ENCODE measurements at places on chromosomes 2 and 18.
A peak's percentile ranks its signal among the peaks of the same experiment; 100 is the strongest.

- peak; percentile 69 for DNase-seq
These were observed at the start of gene PSTPIP2 for GRCh38 chr18:46071653-46072375. Gene PSTPIP2, minus strand, starts transcription at chr18:46072260. Its CDS starts 72 bp downstream, at chr18:46072188.

GRCh38 chr18:68234131-68234530 is 480.8 kb downstream of the TMX3 start:
- no peak for DNase-seq

- peak; percentile 72 for DNase-seq
These were observed 74.8 kb upstream of the COL5A2 start for GRCh38 chr2:189254268-189254883.

- no peak for DNase-seq
These were observed 84.9 kb downstream of the BCL11A start for GRCh38 chr2:60468382-60469085.

DNA sequence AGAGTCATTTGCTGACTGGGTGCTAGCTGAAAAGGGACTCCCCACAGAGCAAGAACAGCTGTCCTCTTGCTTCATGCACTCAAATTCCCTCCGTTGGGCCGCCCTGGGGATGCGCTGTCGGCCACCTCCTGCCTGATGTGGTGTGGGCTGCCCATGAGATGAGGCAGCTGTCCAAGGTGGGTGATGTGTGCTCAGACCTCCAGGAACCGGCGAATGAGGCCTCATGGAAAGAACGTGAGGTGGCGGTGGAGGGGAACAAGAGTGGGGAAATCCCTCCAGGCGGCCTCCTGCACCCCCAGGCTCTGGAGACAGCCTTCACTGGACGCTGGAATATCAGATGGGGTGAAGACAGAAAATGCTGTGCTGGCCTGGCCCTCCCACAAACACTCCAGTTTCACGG is 79.8 kb downstream of the LONRF2 start:
- no peak for DNase-seq

- DNase-seq = no peak
These were observed 333.0 kb downstream of the RPRM start for GRCh38 chr2:153145470-153145978.

DNA sequence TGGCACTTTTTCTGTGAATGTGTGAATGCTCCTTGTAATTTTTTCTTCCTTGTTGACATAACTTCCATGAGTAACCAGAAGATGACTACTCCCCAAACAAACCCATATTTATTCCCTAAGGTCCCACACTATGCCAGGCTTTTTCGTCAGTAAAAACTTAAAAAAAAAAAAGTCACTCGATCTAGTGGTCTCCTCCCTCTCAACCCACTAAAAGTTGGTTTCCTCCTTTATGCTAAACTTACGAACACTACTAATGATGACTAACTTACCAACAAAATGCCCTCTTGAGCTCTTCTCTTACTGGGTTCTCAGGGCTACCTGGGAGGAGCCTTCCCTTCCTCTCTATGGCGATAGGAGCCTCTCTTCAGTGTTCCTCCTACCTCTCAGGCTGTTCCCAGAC is 18.2 kb downstream of the ACVR1 start:
- no peak for DNase-seq

DNA sequence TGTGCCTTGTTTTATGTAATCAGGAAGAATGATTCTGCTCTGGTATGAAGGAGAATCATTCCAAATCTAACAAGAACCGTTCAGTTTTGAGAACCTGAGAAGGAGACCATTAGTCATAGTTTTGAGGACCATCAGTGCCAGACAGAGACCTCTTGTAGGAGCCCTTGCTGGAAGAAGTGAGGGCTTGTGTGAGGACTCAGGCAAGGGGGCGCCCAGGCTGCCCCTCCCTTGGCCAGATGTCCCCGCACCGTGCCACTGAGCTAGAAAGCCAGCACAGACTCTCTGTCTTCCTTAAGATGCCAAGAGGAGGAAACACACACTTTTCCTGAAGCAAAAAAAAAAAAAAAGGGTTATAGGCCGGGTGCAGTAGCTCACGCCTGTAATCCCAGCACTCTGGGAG is 55.7 kb upstream of the SLC39A10 start:
- no peak for DNase-seq

GRCh38 chr2:230060672-230061293 is 7.9 kb downstream of the SLC16A14 start:
- no peak for DNase-seq

DNA sequence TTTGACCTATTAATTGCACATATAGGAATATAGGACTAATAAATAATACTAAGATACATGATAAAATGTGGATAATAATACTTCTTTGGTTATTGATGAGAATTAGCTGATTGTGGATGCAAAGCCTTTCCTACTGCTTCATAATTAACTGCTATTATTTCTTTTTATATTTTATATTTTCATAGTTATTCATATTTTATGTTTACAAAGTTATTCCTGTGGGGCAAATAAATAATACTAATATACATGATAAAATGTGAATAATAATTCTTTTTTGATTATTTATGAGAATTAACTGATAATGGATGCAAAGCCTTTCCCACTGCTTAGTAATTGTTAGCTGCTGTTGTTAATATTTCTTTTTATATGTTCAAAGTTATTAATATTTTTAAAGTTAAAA is 146.7 kb downstream of the EHBP1 start:
- DNase-seq = no peak

- no peak for DNase-seq
These were observed 56.9 kb downstream of the COL4A4 start for GRCh38 chr2:227106845-227107759.

DNA sequence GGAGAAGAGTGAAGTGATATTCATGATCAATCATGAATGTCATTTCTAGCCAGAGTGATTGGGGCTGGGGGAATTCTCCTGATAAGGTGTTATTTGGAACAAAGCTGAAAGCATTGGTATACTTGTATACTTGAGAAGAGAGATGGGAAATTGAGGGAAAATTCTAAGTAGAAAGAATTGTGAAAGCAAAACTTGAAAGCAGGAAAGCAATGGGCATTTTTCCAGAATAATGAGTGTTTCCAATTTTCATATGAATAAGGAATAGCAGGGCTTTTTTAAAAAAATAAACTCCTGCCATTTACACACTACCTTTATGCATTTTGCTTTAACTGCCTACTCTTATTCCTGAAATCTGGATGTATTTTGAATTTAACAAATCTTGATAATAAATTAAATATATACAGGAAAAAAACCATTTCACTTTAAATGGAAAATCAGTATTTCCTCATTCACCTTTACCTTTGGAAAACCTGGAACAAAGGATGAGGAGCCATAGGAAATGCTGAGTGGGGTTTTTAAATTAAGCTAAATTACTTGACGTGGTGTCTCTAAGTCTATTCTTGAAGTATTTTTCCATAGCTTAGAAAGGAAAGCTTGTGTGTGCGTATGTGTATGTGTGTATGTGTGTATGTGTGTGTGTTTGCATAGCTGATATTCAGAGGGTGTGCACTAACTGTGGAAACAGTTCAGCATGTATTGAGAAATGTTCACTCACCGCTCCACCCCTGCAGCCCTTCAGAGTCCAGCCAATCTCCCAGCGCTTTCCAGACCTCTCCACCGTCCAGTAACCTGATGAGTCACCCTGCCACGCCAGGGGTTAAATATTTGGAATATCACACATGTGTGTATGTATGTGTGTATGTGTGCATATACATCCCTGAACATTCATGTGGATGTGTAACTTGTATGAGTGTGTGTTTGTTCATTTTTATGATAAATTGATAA is 427.3 kb downstream of the THSD7B start:
- DNase-seq = no peak

DNA sequence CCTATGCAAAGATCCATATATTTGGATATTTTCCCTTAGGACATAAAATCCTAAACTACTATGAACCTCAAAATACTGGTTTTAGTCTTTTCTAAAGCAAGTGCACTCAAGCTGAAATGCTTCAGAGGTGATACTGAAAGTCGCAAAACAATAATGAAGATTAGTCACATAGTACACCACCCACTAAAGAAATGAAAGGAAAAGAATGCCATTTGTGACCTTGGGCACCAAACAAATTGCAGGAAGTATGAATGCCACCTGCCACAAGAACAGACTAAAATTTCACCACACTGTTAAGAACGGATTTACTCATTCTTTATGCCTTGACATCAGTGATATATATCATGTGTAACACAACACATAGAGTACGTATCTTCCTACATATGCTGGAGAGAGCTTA is 161.5 kb downstream of the ZNF521 start:
- DNase-seq = no peak

DNA sequence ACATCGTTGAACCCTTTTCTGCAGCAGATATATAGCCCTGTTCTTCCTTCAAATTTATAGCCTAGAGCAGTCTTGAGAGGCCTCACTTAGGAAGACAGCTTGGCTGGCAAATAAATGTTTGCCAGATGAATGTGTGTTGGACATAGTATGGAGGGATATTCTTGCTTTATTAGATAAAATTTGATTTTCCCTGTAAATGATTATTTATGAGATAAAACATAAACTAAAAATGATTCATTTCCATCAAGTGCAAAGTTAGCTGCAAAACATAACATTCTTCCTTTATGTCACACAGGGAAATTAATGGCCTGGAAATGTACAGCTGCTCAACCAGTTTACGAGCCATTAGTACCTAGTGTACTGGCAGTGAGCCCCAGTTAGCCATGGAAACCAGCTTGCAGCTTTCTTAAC is 82.5 kb downstream of the LIMS1 start:
- no peak for DNase-seq

GRCh38 chr2:11596801-11597200 is 63.0 kb downstream of the GREB1 start:
- DNase-seq = no peak

DNA sequence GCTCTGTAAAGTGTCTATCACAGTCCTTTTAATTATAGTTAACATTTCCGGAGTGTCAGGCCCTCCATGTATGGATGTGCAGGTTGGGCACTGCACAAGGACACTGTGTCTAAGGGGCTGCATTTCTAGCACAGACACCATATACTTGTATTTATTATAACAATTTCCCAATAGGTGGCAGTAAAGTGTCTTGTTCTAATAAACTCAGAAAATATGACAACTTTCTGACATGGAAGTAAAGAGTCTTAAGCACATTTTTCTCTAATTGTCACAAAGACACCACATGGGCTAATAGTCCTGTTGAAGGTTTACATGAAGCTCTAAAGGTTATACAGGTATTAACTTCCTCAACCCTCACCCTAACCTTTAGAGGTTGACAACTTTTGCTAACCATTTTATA is 156.6 kb downstream of the DYSF start:
- no peak for DNase-seq

DNA sequence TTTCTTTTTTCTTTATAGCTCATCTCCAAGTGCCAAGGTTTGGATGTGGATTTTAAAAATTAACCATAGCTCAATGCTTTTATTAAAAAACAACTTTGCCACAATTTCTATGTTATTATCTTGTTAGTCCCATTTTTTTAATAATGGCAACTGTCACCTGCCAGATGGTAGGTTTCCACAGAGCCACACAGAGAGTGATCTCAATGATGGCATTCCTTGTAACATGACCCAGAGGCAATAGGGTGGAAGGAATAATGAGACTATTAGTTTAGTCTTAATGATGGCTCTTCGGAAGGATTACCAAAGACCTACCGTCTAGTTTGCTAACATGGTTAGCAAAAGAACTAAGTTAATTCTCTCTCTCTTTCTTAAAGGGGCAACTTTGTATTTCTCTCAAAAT is 64.0 kb downstream of the REL start:
- no peak for DNase-seq

DNA sequence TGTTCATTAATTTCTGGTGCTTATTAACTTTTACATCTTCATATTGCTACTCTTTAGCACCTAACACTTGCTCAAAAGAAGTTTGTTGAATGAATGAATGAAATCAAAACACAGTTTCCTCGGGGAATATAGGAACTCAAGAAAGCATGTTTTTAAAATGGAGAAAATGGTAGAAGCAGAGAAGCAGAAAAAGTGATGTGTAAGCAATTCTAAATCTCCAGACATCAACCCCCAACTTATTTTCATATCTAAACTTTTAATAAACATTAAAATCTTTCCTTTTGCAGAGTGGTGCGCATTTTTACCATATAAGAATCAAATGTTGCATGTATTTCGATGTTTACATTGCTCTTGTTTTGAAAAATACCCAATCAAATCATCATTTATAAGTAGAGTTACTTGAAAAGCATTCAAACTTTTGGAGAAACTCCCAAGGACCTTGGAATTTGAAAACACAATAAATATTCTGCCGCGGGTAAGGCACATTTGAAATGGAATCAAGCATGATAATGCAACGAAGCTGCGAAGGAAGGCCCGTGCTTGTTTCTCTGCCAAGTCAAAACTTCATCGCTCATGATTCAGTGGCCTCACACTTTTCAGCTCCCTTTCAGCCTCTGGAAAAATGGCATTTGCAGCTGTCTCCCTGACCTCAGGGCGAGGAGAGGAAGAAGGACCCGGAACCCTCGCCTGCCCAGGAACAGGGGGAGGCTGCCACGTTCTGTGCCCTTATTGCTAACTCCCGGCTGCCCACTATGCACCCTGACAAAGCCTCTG is 26.7 kb upstream of the SMIM21 start:
- peak; percentile 34 for DNase-seq

GRCh38 chr2:206438196-206438724 is 5.1 kb upstream of the ADAM23 start:
- no peak for DNase-seq

DNA sequence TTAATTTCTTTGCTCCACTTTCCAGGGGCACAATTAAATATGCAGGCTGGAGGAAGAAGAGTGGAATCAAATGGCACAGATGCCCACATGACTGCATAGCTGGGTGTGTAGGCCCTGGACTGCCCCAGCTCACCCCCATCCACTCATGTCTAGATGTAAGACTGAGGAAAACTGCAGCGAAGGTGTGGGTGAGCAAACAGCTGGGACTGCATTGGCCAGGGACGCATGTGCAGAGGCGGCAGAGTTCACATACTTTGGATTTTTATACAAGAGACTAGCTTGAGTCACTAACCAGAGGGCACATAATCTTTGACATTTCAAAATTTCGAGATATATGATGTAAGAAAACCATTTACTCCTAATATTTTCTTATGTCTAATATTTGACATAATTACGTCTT is 60.1 kb downstream of the SPIRE1 start:
- DNase-seq = peak; percentile 44

DNA sequence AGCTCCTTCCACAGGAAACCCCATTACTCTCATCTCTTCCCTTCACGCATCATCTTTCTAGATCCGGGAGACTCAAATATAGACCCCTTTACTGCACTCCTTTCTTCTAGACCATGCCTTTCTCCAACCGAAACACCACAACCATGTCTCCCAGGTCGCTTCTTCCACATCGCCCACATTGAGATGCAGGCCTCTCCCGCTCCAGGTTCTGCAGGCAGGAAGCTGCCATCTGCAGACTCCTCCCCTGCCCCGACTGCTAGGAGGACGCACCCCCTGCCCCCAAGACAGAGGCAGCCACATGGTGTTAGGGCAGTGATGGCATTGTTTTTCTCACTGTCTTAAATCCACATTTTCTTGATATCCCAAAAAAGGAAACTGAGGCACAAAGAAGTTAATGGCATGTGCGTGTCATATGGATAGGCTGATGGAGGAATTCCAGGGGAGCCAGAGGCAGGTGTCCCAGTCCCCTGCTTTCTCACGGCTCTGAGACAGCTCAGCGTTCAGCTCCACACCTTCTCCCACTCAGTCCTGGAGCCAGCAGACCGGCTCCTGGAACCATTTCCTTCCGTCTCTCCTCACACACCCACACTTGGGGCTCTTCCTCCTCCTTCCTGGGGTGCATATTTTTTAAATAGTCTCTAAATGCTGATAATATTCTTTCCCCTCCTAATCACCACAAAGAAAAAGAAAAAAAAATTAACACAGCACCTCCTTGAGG is 438.4 kb downstream of the EIPR1 start:
- no peak for DNase-seq
